ENCODE measurements at places on chromosomes 7 and 10.

- DNase-seq: no peak
Observed at GRCh38 chr10:32538256-32538655, 92.3 kb downstream of the CCDC7 start.

DNA sequence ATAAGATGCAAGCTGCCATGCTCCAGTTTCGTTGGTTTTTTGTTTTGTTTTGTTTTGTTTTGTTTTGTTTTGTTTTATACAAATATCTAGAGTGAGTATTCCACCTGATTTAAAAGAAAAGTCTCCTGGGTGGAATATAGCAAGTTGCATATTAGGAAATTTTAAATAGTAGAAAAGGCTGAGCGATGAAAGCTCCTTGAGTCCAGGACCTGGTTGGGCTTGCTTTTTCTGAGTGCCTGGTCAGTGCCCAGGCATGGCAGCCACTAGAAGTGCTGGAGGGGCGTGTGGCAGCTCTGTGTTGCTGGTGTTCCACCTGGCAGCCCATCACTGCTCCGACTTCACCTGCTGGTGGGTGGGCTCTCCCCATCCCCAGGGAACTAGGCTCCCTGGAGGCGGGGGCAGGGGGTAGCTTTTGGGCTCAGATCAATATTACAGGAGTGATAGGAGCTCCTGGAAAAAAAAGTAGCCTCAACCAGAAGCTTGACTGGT lies 8.0 kb downstream of the COL17A1 start:
- DNase-seq: no peak

DNA sequence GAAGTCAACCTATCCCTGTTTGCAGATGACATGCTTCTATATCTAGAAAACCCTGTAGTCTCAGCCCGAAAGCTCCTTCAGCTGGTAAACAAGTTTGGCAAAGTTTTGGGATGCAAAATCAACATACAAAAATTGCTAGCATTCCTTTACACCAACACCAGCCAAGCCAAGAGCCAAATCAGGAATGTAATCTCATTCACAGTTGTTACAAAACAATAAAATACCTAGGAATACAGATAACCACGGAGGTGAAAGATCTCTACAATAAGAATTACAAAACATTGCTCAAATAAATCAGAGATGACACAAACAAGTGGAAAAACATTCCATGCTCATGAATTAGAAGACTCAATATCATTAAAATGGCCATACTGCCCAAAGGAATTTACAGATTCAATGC lies 50.4 kb upstream of the ZNF365 start:
- no peak for DNase-seq

GRCh38 chr7:2242541-2243429 lies 759 bp downstream of the NUDT1 start:
- no peak for DNase-seq

GRCh38 chr10:121684276-121684675 lies 86.0 kb upstream of the FGFR2 start:
- DNase-seq: no peak

- no peak for DNase-seq
Observed at GRCh38 chr10:15316871-15317464, 54.1 kb downstream of the FAM171A1 start.

GRCh38 chr10:106424981-106425380 lies 739.5 kb downstream of the SORCS1 start:
- no peak for DNase-seq

- no peak for DNase-seq
Observed at GRCh38 chr7:90081621-90082020, 72.6 kb upstream of the STEAP1 start.

GRCh38 chr7:492714-493065 lies 27.0 kb downstream of the PDGFA start:
- DNase-seq: no peak

DNA sequence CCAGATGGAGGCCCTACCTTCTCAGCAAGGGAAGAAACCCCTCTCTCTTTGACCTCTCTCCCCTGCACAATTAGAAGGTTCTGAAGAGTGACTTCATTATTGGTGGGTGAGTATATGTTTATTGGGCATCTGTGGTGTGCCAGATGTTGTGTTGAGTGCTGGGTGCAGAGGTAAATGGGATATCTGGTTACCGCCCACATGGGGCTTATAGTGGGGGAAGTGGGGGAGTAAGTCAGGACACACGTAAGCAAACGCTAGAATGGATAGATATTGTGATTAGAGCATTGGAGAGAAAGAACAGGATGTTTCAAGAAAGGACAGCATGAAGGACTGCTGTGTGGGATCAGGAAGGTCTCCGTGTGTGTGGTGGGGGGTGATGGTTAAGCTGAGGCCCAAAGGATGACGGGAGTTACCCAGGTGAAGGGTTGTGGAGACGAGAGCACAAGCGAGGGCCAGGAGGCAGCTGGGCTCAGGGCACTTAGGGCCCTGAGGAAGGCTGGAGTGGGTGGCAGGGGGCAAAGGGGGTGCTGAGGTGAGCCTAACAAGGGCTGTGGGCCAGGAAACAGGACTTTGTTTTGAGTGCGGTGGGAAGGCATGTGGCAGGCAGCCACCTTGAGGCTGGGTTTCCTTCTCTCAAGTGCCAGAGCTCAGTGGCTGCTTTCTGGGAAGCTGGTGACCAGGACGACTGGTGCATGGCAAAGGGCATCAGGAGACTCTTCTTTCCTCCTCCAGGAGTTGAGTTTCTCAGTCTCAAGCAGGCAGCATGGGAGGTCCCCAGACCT lies 299.9 kb downstream of the RPS24 start:
- DNase-seq: no peak

DNA sequence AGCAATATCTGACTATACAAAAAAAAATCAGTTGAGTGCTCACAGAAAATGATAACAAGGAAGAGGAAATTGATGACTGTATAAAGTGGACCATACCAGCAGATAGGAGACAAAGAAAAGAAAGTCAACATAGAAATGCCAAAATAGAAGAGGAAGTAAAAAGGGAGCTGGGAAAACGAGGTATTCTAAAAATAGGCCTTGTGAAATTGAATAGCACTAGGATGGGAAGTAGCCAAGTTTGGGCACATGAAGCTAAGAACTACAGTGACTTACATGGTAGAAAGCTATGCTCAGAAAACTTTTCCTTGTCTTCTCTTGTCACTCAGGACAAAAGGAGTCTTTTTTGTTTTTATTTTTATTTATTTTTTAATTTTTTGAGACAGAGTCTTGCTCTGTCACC lies 76.2 kb upstream of the APBB1IP start:
- no peak for DNase-seq

- DNase-seq: no peak
Observed at GRCh38 chr7:55149001-55149400, 130.2 kb downstream of the EGFR start.
